Fibroblast of skin of left biceps (primary cell): ENCODE measurements at places on chromosomes 13 and 19.
A peak's percentile ranks its signal among the peaks of the same experiment; 100 is the strongest.

- DNase-seq = no peak
These were observed 255.5 kb downstream of the KCTD12 start for GRCh38 chr13:76630629-76631230.

GRCh38 chr13:19767966-19768365 is 14.8 kb downstream of the PSPC1 start:
- DNase-seq = no peak

- DNase-seq = no peak
These were observed 14.6 kb downstream of the JOSD2 start for GRCh38 chr19:50496189-50497021.

GRCh38 chr19:39416152-39417120 is 4.0 kb downstream of the PLEKHG2 start:
- DNase-seq = no peak

GRCh38 chr19:51083181-51083580 is 494 bp upstream of the KLK14 start:
- DNase-seq = no peak

GRCh38 chr19:10006335-10006708 is 4.0 kb downstream of the COL5A3 start:
- DNase-seq = peak; percentile 44

- no peak for DNase-seq
These were observed 559.0 kb downstream of the TBC1D4 start for GRCh38 chr13:74922963-74923362.

DNA sequence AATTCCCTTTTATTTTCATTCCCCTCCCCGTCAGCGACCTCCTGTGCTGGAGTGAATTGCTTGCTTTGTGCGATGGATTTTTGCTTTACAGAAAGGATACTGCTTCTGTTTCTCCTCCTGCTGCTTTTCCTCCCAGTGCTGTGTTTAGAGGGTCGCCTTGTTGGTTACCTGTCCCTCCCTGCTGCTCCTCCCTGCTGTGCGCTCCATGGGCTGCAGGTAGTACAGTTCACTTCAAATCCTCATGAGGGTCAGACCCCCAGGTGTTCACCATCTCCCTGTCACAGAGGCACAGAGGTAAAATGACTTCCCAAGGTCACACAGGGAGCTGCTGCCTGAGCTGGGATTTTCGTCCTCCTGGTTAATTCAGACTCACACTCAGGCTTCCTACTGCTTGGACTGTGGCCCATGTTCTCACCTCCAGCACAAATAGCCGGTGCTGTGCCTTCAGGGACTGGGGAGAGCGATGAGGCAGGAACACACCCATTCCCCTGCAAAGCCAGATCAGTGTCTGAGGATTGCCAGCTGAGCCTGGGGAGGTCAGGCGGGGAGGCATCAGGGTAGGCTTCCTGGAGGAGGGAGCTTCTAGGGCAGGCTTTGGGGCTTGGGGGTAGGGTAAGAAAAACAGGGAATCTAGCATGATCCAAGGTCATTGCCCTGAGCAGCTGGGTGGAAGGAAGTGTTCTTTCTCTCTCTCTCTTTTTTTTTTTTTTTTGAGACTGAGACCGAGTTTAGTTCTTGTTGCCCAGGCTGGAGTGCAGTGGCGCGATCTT is 14.4 kb downstream of the BICRA start:
- DNase-seq = no peak

DNA sequence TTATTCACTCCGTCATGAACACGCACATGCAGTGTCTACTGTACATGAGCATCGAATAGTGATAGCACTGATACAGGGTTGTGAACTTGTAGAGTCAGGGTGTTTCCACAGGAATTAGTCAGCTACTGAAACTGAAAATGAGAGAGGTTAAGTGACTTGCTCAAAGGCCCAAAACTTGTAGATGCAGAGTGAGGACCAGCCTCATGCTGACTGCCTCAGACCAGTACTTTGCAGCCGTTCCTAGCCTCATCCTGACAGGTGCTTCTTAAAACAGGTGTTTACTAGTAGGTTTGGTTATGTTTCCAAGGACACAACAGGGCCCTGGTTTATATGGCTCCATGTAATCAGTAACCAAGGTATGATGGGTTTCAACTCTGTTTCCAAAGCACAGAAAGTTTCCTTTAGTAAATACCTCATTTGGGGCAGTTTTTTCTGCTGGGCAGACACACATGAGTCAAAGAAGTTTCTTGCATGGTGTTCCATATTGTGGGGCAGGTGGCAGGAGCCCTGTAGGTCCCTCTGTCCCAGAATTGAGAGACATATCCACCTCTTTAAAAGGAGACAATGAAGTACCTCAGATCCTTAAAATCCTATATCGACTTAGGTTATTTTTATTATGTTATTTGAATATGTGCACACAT is 16.0 kb downstream of the FGF9 start:
- DNase-seq = no peak

DNA sequence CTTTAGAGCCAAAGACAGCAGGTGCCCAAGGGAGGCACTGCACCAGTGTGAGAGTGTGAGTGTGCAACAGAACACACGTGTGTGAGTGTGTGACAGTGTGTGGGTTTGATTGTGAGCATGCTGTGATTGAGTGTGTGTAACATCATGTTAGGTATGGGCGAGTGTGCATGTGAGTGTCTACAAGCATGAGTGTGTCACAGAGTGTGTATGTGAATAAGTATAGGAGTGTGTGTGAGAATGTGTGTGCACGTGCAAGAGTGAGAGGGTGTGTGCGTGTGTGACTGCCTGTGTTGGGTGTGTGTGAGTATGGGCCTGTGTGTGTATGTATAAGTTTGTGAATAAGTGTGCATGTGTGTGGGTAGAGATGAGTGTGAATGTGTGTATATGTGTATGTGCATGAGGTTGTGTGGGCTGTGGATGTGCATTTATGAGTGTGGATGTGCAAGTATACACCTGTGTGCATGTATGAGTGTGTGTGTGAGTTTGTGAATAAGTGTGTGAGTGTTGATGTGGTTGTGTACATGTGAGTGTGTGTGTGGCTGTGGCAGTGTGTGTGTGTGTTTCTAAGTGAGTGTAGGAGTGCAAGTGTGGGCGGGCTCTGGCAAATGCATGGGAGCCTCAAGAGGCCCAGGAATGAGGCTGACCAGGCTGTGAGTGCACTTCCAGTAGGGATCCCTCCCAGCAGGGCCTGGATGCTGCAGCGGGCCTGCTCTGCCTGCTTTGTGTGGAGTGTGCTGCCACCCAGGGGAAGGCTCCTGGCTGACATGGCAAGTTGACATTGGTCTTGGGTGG is 198.4 kb downstream of the COL4A1 start:
- DNase-seq = peak; percentile 58

GRCh38 chr13:38685974-38686576 is 802 bp upstream of the FREM2 start:
- DNase-seq = no peak

- no peak for DNase-seq
These were observed 133.6 kb downstream of the COL4A1 start for GRCh38 chr13:110173247-110173818.

DNA sequence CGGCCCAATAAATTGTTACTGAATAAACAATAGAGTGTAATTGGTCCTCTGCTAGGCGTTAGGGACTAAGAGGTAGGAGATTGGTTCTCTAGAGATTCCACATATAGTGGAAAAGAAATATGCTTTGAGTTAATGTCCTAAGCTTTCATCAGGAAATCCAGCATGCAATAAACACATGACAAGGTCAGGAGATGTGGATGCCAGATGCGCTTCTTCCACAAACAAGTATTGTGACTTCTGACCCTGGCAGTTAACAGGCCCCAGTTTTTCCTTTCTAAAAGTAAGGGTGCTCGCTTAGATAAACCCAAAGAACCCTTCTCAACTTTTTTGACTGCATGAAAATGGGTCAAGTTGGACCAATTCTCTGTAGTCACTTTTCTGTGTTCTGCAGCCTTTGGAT is 146.5 kb upstream of the SOX21 start:
- no peak for DNase-seq

- no peak for DNase-seq
These were observed 11.3 kb downstream of the CBLC start for GRCh38 chr19:44788971-44789370.

GRCh38 chr13:101146101-101146898 is 270.0 kb downstream of the NALCN start:
- no peak for DNase-seq

- peak; percentile 47 for DNase-seq
These were observed 5.9 kb upstream of the GDF15 start for GRCh38 chr19:18379803-18380747.

DNA sequence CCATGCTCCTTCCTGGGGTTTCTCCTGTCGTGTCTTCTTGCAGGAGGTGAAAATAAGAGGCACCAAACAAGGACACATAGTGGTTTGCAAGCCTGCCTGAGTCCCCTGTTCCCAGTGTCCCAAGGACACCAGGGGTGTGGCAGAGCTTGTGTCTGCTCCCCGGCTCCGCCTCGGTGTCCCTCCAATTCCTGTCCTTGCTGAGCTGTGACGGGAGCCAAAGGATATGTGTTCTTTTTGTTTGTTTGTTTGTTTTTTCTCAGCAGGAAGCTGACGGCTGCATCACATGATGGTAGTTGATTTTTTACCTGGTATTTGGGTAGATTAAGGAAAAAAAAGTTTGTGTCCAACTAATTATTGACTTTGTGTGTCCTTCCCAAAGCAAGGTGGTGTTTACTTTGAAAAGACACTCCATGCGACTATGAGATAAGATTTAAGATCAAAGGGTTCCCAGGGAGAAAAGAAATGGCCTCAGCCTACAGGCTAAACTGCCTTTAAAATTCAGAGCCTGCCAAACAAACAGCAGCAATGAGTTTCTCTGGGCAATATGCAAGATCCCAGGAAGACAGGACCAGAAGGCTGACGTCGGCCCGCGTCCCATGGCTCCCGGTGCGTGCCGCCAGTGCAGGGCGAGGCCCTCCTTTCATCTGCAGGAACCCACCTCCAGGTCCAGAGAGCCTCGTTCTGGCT is 50.8 kb upstream of the XPO4 start:
- DNase-seq = no peak

DNA sequence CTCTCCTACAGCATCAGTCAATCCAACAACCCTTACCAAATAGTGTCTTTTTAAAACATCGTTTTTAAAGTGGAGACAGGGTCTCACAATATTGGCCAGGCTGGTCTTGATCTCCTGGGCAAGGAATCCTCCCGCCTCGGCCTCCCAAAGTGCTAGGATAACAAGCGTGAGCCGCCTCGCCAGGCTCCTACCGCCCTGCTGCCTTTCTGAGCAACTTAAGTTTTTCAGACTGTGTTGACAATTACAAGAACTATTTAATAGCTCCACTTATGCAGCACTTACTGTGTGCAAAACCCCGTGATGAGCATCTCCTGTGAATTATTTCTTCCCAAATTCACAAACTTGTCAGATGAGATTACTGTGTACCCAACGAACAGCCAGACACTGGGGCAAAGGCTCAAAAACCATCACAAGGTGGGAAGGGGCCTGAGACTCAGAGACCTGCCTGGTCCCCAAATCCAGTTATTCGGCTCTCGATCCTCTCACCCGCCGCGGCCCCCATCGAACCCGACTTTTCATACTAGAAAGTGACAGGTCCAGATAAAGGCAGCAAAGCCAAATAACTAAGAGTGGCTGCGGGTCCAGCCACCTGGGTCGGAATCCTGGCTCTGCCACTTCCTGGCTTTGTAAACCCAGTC is 581 bp downstream of the RPL18 start:
- no peak for DNase-seq

- DNase-seq = no peak
These were observed 18.0 kb upstream of the CEBPG start for GRCh38 chr19:33355535-33355934.

GRCh38 chr19:58248886-58249285 is 20.2 kb downstream of the ZNF544 start:
- no peak for DNase-seq

- DNase-seq = no peak
These were observed 5.2 kb downstream of the TRIP10 start for GRCh38 chr19:6744381-6745301.

DNA sequence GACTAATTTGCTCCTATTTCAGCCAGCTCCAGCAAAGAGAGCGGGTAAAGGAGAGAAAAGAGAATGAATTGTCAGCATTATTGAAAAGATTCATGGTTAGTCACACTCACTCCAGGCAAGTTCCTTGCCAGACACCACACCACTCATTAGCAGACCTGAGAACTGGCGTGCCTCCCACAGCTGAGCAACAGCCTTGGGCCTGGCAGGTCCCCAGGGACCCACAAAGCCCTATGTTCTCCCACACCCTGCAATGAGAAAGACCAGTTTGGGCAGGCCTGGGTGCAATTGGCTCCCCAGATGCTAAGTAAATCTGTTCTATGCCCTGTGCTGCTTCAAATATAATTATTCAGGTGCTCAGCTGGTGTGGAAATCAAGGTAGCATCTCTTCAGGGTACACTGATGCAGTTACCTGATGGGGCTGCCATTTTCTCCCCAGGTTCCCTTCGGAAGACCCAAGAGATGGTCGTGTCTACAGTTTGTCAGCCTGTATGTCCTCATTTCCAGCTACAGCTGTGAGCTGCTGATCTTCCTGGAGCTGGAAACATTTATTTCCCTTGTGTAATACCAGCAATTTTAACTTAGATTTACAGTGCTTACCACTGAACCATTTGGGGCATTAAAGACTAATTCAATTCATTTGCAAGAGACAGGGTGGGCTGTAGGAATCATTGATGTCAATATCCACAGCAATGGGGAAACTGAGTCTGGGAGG is 405.0 kb downstream of the COG6 start:
- DNase-seq = peak; percentile 28

DNA sequence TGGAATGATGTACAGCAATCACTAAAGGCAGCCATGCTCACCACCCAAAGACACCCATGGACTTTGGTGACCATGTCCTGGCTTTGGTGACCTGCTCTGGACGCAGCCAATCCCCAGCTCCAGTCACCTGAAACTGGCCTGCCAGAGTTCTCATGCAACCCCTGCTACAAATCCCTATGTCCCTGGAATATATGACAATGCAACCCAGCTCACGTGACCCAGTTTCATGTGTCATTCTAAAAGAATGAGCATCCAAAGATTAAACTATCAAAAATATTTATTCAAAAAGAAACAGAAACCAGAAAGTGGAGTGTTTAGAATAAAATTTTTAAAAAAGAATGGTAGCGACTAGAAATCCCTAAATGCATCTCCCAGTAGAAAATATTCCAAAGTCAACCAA is 203.3 kb upstream of the IRS2 start:
- DNase-seq = no peak

GRCh38 chr19:55621673-55622231 is 2.6 kb downstream of the ZNF784 start:
- no peak for DNase-seq

GRCh38 chr19:16121967-16122366 is 10.3 kb downstream of the RAB8A start:
- DNase-seq = no peak

GRCh38 chr13:106630162-106630561 is 62.2 kb upstream of the ARGLU1 start:
- no peak for DNase-seq
